WTC11 (cell line): ENCODE measurements at places on chromosomes 2 and 18. TPM values are rescaled to one million over a fixed set of nuclear protein-coding genes. Genes with fewer than 3 reads are reported as not detected.

CHRND gene
- 0.07 to 0.11 TPM in 2 of 3 replicates, not detected in the other for total RNA-seq

DNA sequence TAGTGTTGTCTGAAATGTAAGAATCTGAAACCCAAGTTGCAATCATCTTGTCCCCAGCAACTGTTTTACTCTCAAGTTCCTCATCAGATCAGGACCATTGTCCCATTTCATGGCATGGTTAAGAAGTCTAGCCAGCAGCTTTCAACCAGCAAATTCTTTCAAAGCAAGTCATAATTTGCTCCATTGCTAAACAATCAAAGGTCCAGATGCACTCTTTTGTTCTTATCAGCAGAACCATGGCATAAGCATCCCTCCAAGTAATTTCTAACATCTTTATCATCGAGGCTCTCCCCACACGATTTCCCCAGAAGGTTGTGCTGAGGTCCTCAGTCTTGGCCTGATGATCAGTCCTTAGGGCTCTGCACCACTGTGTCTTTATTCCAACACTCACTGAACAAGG is 67.5 kb upstream of the APCDD1 start:
- no peak for DNase-seq

DNAJC5G gene
- 0.18 to 0.44 TPM (median 0.34 TPM) in 3 replicates for total RNA-seq

PDE11A gene
- total RNA-seq = 0.13 to 0.53 TPM (median 0.53 TPM) in 3 replicates

DNA sequence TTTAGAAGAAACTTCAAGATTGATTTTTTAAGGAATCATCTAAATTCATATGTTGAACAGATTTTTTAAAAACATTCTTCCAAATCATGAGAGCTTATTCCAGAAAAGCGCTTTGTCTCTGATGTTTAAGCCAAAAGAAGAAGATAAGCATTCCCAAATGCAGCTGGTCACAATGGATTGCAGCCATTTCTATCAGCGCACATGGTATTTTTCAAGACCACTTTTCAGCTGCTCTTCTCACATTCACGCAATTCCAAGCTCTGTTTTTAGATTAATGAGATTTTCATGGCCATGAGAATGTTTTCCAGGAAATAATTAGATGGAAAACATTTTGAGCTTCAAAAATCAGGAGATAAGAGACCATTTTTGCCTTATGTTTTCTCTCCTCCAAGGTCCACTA is 8.7 kb downstream of the OSBPL1A start:
- no peak for DNase-seq
